Iris pigment epithelial cell (primary cell): ENCODE measurements at places on chromosomes 5 and 9.
A peak's percentile ranks its signal among the peaks of the same experiment; 100 is the strongest.

DNA sequence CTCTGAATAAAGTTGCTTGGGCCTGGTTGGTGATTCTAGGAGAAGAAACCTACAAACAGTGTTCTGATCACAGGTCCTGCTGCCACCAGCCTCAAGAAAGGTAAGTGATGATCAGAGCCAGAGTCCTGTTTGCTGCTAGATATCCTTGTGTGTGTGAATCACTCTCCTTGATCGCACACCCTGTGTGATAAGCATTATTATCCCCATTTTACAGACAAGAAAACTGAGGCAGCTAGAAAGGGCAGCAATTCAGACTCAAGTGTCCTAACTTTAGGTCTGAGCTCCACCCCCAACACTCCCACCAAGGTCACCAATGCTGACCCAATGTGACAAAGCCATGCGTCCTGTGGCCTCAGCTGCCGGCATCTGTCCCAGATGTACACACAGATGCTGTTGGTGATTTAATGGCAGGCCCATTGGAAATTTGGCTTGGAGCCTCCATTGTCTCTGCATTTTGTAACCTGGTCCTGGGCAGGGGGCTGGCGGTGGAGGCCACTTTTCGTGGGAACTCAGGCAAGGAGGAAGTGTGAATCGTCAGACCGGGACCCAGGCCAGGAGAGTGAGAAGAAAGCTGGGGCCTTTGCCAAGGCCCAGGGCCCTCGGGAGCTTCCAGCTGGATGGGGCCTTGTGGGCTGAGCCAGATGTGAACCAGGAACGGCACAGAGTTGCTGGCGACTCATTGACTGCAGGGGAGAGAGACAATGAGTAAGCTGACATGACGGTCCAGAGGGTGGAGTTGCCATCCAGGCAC is 29.8 kb upstream of the GGTA1 start:
- DNase-seq = peak; percentile 85

DNA sequence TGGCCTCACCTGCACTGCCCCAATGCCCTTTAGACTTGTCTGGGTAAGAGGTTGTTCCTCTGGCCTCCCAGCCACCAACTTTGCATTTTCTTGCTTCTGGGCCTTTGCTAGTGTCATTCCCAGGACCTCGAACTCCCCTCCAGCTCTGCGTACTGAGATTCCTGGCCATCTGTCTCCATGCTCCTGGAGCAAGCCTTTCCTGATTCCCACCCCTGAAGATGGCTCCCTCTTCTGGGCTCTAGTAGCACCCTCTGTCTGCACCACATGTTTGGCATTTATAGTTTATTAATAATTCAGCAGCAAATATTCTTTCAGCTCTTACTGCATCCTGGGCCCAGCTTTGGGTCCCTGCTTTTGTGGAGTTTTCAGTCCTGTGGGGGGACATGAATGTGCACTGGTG is 14.9 kb downstream of the FAM163B start:
- no peak for DNase-seq

GRCh38 chr5:131084436-131084835 is 80.6 kb downstream of the HINT1 start:
- no peak for DNase-seq

DNA sequence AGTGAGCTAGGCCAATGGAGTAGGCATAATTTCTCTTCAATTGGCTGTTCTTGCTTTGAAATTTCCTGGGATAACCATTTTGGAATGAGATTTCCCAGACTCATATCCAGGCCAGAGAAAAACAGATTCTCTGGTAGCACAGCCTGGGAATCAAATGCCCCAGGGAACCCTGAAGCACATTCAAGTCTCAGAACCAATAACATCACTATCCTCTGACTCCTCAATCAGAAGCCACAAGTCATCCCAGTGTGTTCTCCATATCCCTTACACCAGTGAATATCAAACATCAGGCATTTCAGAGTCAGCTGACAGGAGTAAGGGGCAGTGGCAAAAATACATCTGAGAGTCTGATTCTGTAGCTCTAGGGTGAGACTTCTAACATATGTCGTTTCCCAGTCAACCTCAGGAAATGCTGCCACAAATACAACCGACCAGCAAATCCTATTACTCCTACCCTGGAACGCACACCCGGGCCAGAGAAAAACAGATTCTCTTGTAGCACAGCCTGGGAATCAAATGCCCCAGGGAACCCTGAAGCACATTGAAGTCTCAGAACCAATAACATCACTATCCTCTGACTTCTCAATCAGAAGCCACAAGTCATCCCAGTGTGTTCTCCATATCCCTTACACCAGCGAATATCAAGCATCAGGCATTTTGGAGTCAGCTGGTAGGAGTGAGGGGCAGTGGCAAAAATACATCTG is 537.7 kb upstream of the NMUR2 start:
- DNase-seq = no peak

DNA sequence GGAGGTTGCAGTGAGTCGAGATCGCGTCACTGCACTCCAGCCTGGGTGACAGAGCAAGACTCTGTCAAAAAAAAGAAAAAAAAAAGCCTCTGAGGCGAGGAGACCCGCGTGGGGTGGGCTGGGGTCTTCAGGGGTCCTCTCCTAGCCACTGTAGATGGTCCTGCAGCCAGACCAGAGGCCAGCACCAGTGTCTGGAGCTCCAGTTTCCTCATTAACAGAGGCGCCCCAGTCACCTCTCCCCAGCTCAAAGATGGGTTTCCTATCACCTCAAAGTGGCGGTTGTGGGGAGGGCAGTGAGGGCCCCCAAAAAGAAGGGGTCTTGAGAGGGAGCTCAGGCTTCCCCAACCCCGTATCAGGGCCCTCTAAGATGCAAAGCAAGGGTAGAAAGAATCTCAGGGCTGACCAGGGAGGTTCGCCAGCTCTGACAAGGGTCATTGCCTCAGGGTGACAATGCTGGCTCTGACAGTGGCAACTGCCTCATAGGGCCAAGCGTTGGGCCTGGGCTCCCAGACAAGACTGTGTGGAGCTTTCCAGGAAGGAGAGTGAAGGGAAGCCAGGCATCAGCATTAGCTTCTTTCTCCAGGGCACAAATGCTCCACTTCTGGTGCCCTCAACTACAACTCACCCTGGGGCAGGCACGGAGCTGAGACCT is 15.0 kb downstream of the STK10 start:
- DNase-seq = no peak

DNA sequence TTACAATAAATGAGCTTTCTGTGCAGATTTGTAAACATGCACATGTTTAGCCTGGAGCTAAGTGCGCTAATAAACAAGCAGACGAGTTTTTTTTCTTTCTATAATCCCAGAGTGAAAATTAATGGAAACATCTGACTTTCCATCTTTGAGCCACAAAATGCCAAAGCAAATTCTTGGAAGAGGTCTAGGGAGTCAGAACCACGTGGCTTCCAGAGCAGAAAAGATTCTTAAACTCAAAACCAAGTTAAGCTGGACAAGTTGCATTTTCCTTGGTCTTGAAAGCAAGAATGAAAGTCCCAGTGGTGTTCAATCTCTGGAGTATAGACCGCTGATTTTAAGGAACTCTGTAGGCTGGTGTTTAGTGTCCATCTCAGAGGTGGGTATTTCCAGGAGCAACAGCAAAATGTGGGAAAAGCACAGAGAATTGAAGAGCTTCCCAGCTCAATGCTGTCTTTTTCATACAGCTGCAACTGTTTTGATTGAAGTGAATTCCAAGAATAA is 71.4 kb downstream of the MYO10 start:
- DNase-seq = no peak

DNA sequence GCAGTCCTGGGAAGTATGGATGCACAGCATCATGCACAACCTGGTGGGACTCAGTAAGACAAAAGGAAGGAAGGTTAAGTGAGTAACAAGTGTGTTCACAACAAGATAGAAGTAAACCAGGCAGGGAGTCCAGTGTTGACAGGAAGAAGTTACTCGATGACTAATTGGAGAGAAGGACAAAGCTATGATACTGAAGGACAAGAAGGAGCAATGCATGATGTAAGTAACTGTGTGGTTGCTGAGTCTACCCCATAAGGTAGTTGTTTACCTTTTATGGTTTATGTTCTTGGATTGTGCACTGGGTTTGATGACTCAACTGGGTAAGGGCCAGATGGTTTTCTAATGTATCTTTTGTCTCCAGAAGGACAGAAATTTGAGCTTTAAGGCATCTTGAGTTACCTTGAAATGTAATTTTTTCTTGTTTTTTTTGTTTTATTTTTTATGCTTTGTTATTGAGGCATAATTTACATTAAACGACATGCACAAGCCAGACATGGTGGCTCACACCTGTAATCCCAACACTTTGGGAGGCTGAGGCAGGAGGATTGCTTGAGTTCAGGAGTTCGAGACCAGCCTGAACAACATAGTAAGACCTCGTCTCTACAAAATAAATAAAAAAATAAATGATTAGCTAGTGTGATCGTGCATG is 89.2 kb upstream of the CAST start:
- DNase-seq = peak; percentile 99

DNA sequence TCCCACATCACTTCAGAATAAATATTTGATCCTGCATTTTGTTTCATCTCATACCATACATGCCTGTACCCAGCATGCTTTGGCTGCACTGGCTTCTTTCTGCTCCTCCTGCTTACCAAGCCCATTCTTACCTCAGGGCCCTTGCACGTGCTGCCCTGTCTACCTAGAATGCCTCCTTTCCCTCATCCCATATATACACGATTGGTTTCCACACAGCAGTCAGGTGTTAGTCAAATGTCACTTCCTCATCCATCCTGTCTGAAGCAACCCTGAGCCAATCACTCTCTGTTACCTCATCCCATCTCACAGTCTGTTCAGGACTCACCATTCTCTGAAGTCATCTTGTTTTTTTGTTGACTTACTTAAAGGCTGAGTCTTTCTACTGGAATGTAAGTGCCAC is 30.3 kb downstream of the CAST start:
- DNase-seq = peak; percentile 91
